ENCODE measurements at places on chromosomes 2 and 18.

- peak; percentile 36 for DNase-seq
Observed at GRCh38 chr2:133293544-133294353, 274.5 kb downstream of the NCKAP5 start.

- DNase-seq = peak; percentile 69
Observed at GRCh38 chr2:157055660-157056199, 201.8 kb upstream of the GALNT5 start.

DNA sequence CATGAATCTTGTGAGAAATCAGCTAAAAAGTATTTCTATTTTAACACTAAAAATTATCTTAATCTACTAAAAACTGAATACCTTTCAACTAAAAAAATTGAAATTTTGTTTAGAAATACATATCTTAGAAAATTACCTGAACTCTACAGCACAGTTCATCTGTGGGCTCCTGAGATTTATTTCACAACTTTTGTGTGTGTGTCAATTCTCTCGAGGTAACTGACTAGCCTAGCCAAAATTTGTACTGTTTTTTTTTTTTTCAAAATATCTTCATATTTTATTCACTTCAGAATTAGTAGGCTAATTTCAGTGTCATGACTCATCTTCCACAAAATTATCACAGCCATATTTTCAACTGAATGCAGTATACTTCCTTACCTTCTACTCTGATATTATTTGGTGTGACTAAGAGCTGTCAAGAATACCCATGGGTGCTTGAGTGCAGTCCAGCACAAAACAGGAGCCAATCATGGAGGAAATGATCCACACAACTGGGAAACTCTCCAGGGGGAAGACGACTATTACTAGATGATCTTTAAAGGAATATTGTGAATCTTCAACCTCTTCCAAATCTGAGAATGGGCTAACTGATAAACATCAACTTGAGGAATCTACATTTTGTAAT, 174.6 kb downstream of the ZNF385B start:
- DNase-seq = no peak

- no peak for DNase-seq
Observed at GRCh38 chr2:230955163-230955737, 30.2 kb upstream of the GPR55 start.

GRCh38 chr2:24635181-24635580, 144.1 kb downstream of the NCOA1 start:
- DNase-seq = no peak

DNA sequence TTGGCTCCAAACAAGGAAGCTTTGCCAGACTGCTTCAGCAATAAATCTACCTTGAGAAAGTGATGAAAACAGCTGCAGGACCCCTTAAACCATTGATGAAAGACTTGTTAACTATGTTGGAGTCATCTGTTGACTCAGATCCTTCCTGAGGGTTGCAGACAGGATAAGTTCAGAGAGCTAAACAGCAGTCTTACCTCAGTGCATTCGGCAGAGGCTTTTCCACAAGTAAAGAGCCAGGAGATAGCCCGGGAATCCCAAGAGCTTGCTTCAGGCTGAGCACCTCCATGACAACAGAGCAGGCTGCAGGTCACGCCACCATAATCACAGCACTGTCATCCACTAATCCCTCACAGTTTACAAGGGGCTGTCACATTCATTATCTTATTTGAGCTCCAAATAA, 23.7 kb downstream of the KIAA2012 start:
- peak; percentile 22 for DNase-seq

- DNase-seq = no peak
Observed at GRCh38 chr2:142877216-142877838, at the start of gene KYNU. Gene KYNU (plus strand): TSS chr2:142877664. CDS start chr2:142885368, 7,704 bp downstream.

- DNase-seq = no peak
Observed at GRCh38 chr2:19600506-19600905, 242.1 kb upstream of the OSR1 start.

GRCh38 chr2:196804381-196804780, 4.8 kb downstream of the C2orf66 start:
- DNase-seq = no peak

DNA sequence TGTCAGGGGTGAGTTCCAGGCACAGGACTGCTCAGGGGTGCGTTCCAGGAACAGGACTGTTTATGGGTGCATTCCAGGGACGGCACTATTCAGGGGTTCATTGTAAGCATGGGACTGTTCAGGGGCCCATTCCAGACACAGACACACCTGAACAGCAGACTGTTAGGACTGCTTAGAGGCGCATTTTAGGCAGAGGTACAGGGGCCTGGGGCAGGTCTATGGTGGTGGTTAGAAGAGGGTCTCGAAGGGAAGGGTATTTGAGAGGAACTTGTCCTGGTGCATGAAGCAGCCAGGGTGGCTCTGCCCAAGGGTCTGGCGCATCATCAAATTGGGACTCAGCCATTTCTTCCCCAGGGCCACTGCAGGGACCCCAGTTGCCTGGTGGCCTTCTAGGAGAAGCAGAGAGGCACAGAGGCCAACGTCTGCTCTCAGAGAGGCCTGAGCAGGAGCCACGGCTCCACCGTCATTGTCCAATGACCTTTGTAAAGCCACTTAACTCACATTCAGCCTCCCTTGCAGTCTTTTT, 14.8 kb upstream of the MLPH start:
- no peak for DNase-seq

- DNase-seq = no peak
Observed at GRCh38 chr2:112691881-112692281, 28.9 kb upstream of the NT5DC4 start.

GRCh38 chr18:57275111-57275510, 77.2 kb upstream of the ST8SIA3 start:
- DNase-seq = no peak

DNA sequence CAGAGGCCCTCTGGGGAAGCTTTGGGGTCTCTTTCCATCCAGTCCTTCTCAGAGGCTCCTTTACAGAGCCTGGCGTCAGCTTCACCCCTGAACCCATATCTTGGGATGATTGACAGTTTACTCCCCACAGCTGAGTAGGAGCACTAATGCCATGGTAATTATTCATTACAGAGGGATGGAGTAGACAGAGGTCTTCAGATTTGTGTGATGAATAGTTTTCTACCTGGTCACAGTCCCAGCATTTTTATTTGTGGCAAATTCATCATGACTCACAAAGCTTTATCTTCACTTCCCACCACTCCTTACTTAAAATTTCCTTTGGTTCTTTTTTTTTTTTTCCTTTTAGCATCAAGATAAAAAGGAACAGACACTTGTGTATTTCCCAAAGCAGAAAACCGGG, 104.2 kb downstream of the CCDC85A start:
- DNase-seq = no peak

DNA sequence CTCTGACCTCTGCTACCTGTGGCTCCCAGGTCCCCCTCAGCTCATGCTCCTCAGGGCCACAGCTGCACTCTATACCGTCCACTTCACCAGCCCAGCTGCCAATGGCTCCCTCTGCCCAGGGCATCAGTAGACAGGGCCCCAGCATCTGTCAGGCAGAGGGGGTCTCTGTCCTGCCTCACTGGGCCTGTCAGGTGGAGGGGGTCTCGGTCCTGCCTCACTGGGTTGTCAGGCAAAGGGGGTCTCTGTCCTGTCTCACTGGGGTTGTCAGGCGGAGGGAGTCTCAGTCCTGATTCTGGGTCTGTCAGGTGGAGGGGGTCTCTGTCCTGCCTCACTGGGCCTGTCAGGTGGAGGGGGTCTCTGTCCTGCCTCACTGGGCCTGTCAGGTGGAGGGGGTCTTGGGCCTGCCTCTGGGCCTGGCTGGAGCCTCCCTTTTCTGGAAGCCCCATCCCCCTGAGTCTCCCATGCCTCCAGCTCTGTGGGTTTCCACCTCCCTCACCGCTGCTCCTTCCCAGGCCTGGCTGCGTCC, 19.9 kb downstream of the SNORC start:
- no peak for DNase-seq

GRCh38 chr2:71940695-71941094, 207.0 kb downstream of the CYP26B1 start:
- DNase-seq = no peak

DNA sequence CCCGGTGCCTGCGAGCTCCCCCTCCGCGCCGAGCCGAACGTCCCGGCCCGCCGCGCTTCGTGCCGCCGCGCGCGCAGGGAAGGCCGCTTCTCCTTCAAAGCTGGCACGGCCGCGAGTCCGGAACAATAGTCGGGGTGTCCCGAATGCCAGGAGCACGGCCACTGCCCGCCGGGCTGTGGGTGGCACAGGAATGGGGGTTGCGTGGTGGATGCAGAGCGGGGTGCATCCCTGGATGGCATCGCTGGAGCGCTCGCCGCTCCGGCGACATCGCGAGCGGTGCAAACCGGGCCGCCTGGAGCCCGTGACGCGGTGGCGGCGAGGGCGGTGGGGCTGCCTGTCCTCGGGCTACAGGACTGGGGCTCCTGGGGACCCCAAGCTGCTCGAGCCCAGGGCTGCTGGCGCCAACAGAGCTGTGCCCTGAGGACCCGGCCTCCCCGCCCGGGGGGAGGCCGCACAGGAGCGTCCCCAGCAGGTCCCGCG, 1.1 kb upstream of the SATB2 start:
- DNase-seq = peak; percentile 53

DNA sequence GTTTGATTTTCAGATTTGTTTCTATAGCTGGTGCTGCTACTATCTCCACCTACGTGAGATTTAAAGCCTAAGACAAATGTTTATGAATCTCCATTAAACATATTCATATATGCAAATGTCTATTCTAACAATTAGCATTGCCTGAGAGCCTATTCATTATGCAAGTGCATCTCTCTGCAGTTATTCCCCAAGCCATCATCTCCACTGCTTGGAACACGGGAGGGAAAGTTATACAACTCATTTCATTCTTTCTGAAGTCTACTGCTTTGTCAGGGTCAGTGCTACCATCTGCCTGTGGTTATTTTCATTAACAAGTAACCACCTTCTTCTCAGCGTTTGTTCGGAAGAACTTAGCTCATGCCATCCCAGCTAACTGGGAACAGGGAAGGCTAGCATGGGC, 188.8 kb upstream of the REV1 start:
- DNase-seq = no peak

- DNase-seq = peak; percentile 41
Observed at GRCh38 chr2:173881461-173881860, 83.7 kb downstream of the SP3 start.

- DNase-seq = no peak
Observed at GRCh38 chr2:37556256-37556655, 115.2 kb downstream of the CDC42EP3 start.

DNA sequence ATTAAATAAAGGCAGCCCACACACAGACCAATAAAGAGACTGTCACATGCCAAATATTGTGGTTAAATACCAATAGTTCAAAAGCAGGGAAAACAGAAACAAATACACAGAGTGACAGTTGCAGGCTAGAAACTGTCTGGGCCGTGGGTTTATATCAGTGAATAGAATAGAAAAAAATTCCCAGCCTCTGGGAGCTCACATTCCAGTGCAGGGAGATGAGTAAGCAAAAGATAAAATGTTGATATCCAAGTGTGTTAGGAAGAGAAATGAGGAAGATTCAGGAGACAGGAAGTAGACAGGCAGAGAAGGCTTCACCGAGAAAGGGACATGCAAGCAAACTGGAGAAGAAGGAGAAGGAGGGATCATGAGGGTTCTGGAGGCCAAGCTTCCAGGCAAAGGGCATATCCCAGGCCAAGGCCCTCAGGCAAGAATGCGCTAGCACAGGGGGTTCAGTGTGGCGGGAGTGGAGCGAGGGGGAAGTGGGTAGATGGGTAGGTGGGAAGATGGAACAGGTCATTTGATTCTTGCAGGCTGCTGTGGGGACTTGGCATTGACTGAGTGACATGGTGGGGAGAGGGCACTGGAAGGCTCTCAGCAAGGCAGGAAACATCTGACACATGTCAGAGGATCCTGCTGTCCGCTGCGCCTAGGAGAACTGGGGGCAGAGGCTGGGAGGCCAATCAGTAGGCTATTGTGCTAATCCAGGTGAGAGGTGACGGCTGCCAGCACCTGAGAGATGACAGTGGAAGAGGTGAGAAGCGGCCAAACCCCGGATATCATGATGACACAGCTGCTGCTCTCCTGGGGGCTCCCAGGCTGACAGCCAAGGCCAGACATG, 89.2 kb downstream of the ZBTB7C start:
- DNase-seq = no peak

GRCh38 chr2:99701503-99701902, 211.7 kb upstream of the REV1 start:
- no peak for DNase-seq

GRCh38 chr18:3455907-3456685, 6.1 kb downstream of the TGIF1 start:
- peak; percentile 26 for DNase-seq

DNA sequence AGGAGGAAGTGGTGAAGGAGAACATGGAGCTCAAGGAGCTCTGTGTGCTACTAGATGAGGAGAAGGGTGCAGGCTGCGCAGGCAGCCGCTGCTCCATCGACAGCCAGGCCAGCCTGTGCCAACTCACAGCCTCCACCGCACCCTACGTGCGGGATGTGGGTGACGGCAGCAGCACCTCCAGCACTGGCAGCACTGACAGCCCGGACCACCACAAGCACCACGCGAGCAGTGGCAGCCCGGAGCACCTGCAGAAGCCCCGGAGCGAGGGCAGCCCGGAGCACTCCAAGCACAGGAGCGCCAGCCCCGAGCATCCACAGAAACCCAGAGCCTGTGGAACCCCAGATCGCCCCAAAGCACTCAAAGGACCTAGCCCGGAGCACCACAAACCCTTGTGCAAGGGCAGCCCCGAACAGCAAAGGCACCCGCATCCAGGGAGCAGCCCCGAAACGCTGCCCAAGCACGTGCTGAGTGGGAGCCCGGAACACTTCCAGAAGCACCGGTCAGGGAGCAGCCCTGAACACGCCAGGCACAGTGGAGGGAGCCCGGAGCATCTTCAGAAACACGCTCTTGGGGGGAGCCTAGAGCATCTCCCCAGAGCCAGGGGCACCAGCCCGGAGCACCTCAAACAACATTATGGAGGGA, 9.0 kb downstream of the CCDC85A start:
- no peak for DNase-seq

DNA sequence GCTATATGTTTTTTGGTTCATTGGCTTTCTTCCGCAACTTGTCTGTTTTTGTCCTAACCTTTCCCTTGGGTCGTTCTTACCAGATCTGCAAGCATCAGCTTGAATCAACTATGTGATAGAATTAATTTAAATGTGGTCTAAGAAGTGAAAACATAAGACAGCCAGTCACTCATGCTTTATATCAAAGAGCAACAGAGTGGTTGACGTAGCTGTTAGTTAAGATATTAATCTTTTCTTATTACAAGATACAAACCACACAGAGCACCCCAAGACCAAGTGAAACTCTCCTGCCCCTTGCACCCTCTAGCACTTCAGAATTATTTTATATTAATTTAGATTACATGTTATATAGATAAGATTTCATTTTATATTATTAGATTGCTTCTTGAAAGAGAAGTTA, 15.2 kb downstream of the IL18RAP start:
- no peak for DNase-seq

GRCh38 chr2:122132147-122132691, 376.8 kb downstream of the TSN start:
- no peak for DNase-seq

- DNase-seq = no peak
Observed at GRCh38 chr18:2522112-2522511, 49.2 kb downstream of the METTL4 start.

All from dermis blood vessel endothelial cell (primary cell).